ENCODE measurements at places on chromosomes 2 and 18. TPM values are rescaled to one million over a fixed set of nuclear protein-coding genes. Genes with fewer than 3 reads are reported as not detected.

Gene CMPK2
- 4.4 TPM for total RNA-seq

Gene GCKR
- 0.65 TPM for total RNA-seq

Gene ZSWIM2
- total RNA-seq: not detected

Gene VAMP5
- 3.4 TPM for total RNA-seq

Gene CRYGD
- not detected for total RNA-seq

Gene ARHGAP28
- total RNA-seq: 17.6 TPM

Gene CRACDL
- 6.2 TPM for total RNA-seq

Gene AQP12A
- 0.97 TPM for total RNA-seq

Gene CCDC148
- total RNA-seq: 3.1 TPM

Gene CTAGE1
- not detected for total RNA-seq

DNA sequence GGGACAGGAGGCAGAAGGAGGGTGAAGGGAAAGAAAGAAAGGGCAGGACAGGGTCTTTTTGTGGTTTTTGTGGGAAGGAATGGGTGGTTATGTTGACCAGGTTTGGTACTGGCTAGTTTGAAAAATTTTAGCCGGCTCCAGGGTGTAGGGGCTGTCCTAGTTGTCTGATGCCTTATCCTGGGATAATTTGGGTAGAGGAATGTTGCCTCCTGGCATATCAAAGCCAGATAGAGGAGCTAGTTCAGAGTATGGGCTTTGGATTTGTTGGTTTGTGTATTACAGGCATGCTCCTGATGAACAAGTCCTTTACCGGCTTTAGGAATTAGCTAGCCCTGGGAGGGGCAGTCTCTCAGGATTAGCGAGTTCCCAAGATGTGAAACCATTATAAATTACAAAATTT lies 101.1 kb upstream of the LHCGR start:
- no peaks in the 10 kb centered on the region for H3K36me3 ChIP-seq
- H3K4me3 ChIP-seq: peak overlapping the region; percentile 49
- peak overlapping the region; percentile 64 for H3K27ac ChIP-seq
- H3K27me3 ChIP-seq: peaks cover 3% of the 10 kb centered on the region

DNA sequence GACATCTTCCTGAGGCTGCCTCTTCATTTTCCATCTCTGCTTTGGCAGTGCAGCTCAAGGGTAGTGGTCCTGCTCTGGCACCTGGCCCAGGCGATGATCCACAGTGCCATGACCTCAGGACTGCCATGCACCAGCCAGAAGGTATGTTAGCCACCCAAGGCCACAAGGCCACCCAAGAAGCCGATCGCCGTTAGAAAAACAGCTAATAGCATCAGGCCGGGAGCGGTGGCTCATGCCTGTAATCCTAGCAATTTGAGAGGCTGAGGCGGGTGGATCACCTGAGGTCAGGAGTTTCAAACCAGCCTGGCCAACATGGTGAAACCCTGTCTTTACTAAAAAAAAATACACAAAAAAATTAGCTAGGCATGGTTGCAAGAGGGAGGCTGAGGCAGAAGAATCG lies 28.4 kb upstream of the UGGT1 start:
- H3K27ac ChIP-seq: no peak overlapping the region
- peaks cover 3% of the 10 kb centered on the region for H3K27me3 ChIP-seq
- DNase-seq: no peak
- H3K4me3 ChIP-seq: no peak overlapping the region
- H3K4me1 ChIP-seq: peaks cover 11% of the 10 kb centered on the region
- H3K36me3 ChIP-seq: no peaks in the 10 kb centered on the region

- peaks cover 4% of the 10 kb centered on the region for H3K27me3 ChIP-seq
- H3K36me3 ChIP-seq: no peaks in the 10 kb centered on the region
- DNase-seq: peak; percentile 39
- no peak overlapping the region for H3K4me3 ChIP-seq
- H3K4me1 ChIP-seq: no peaks in the 10 kb centered on the region
- no peak overlapping the region for H3K27ac ChIP-seq
These were observed 18.6 kb downstream of the NGEF start for GRCh38 chr2:232994446-232994845.

DNA sequence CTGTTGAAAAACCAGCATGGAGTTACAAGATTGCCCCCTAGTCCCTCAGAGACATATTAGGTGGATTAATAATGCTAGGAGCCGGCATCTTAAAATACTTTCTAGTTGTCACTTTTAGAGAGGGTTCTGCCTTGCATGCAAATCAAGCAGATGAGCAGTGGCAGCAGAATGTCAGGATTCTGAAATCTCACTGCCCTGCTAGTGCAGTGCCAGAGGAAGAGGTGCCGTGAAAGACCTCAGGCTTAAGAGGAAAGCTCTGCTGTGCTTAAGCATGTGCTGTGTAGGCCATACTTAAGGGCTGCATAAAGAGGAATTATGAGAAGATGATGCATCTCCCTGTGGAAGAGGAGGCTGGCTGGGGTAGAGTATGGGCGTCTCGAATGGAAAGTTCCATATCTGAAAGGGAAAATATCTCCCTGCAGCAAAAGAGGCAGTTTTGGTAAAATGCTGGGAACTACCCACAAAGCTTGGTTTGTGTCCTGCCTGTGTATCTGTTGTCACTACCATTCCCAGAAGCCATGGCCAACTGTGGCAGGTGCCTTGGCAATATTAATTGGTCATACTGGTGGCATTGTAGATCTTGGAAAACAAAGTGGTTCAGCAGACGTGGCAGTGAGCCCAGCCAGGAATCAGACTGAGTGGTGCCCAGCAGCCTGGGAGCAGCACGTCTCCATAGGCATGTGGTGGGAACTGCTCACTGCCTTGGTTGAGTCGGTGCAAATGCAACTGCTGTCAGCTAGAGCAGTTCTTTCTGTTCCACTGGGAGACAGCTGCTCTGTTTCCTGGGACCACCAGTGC lies 131.9 kb downstream of the EVA1A start:
- no peak overlapping the region for H3K27ac ChIP-seq
- H3K36me3 ChIP-seq: no peaks in the 10 kb centered on the region
- H3K4me1 ChIP-seq: peaks cover 24% of the 10 kb centered on the region
- H3K27me3 ChIP-seq: no peaks in the 10 kb centered on the region

GRCh38 chr2:778731-779350 lies 101.6 kb upstream of the TMEM18 start:
- H3K36me3 ChIP-seq: no peaks in the 10 kb centered on the region
- DNase-seq: no peak
- H3K27ac ChIP-seq: peak overlapping the region; percentile 44

DNA sequence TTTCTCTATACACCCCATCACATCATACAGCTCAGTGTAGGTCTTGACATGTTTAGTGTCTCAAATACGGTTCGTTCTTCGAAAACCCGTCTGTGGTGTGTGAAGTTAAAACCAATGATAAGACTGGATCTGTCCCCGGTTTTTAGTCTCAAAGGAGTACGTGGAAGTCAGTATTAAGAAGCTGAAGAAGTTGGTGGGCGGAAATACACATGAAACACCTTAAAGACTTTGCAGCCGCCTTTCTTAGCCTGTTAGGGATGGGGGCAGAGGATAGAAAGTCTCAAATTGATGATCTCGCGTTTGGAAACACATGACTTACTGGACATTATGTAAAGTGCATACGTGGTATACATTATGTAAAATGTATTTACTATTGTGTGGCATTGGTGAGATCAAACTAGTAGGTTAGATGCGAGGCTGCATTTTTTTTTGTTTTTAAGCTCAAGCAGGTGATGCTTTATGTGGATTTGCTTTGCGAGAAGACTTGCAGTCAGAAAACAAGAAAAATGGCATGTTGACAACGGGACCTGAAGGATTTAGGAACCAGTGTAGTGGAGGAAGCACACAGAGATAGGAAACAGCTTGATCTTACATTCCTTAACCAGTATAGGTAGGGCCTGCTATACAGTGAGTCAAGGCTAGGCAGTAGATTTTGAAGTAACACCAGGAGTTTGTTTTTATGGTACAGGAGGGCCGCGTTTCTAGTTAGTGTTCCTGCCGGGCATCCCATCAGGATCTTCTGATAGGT lies 1.2 kb downstream of the CNOT11 start:
- H3K36me3 ChIP-seq: peaks cover 19% of the 10 kb centered on the region
- no peak for DNase-seq
- H3K4me3 ChIP-seq: peak overlapping the region; percentile 96
- peak overlapping the region; percentile 92 for H3K27ac ChIP-seq
- no peaks in the 10 kb centered on the region for H3K27me3 ChIP-seq
- peaks cover 38% of the 10 kb centered on the region for H3K4me1 ChIP-seq

DNA sequence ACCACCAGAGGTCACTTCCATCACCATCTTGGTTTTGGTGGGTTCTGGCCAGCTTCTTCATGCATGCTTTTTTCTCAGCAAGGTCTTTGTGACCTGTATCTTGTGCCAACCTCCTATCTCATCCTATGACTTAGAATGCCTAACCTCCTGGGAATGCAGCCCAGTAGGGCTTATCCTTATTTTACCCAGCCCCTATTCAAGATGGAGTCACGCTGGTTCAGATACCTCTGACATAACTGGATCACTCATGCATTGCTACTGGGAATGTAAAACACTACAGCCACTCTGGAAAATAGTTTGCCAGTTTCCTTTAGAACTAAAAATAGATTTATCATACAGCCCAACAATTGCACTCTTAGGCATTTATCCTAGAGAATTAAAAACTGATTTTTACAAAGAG lies 219.2 kb downstream of the IRS1 start:
- DNase-seq: no peak
- H3K4me3 ChIP-seq: no peak overlapping the region
- peaks cover 10% of the 10 kb centered on the region for H3K4me1 ChIP-seq
- H3K27ac ChIP-seq: no peak overlapping the region
- no peaks in the 10 kb centered on the region for H3K27me3 ChIP-seq
- no peaks in the 10 kb centered on the region for H3K36me3 ChIP-seq

- no peak overlapping the region for H3K4me3 ChIP-seq
- no peaks in the 10 kb centered on the region for H3K36me3 ChIP-seq
- no peaks in the 10 kb centered on the region for H3K27me3 ChIP-seq
- H3K4me1 ChIP-seq: peaks cover 22% of the 10 kb centered on the region
- no peak for DNase-seq
- peak overlapping the region; percentile 82 for H3K27ac ChIP-seq
These were observed 35.7 kb downstream of the STEAP3 start for GRCh38 chr2:119259296-119259860.

DNA sequence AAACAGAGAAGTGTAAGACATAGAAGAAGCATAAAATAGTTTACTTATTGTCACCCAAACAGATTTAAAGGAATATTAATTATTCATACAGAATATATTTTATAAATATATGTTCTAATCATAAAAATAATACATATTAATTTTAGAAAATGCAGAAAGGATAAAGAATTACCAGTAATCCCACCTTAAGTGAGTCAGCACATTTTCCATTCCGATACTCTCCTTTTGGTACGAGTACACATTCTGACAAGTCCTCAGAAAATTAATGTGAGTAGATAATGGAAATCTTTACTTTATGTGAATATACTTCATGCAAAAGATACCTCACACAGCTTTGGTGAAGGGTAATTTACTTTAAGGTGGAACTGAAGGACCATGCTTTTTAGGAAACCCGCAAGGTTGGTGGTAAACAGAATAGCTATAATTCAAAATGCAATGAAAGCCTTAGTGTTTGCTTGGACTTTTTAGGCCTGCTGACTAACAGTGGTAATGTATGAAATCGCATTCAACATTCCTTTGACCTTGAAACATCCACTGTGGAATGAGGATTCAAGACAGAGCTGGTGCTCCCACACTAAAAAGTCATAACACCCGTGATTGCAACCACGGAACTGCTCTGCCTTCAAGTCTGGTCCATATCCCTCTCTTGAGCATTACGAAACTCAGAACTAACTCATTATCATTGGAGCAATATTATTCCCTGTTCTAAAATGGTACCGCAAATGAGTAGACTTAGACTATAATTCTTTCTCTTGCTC lies 28.1 kb upstream of the HTR2B start:
- peaks cover 19% of the 10 kb centered on the region for H3K36me3 ChIP-seq
- no peak overlapping the region for H3K27ac ChIP-seq
- H3K27me3 ChIP-seq: no peaks in the 10 kb centered on the region
- DNase-seq: no peak

- no peak for DNase-seq
- H3K27ac ChIP-seq: no peak overlapping the region
- no peaks in the 10 kb centered on the region for H3K27me3 ChIP-seq
- H3K4me3 ChIP-seq: no peak overlapping the region
- H3K36me3 ChIP-seq: peaks cover 8% of the 10 kb centered on the region
- peaks cover 14% of the 10 kb centered on the region for H3K4me1 ChIP-seq
These were observed 72.5 kb downstream of the KLF7 start for GRCh38 chr2:207093234-207093633.

- H3K4me1 ChIP-seq: peaks cover 8% of the 10 kb centered on the region
- H3K27ac ChIP-seq: no peak overlapping the region
- no peak overlapping the region for H3K4me3 ChIP-seq
- no peak for DNase-seq
- H3K27me3 ChIP-seq: no peaks in the 10 kb centered on the region
These were observed 11.2 kb downstream of the TMEM37 start for GRCh38 chr2:119442850-119443249.

- no peak overlapping the region for H3K4me3 ChIP-seq
- no peaks in the 10 kb centered on the region for H3K4me1 ChIP-seq
- H3K27ac ChIP-seq: no peak overlapping the region
- DNase-seq: no peak
- H3K36me3 ChIP-seq: no peaks in the 10 kb centered on the region
These were observed 563.2 kb downstream of the RNF144A start for GRCh38 chr2:7480431-7480830.

GRCh38 chr2:201909348-201909747 lies 103.0 kb downstream of the CDK15 start:
- peak overlapping the region; percentile 29 for H3K27ac ChIP-seq
- no peak overlapping the region for H3K4me3 ChIP-seq
- DNase-seq: no peak
- peaks cover 6% of the 10 kb centered on the region for H3K27me3 ChIP-seq

DNA sequence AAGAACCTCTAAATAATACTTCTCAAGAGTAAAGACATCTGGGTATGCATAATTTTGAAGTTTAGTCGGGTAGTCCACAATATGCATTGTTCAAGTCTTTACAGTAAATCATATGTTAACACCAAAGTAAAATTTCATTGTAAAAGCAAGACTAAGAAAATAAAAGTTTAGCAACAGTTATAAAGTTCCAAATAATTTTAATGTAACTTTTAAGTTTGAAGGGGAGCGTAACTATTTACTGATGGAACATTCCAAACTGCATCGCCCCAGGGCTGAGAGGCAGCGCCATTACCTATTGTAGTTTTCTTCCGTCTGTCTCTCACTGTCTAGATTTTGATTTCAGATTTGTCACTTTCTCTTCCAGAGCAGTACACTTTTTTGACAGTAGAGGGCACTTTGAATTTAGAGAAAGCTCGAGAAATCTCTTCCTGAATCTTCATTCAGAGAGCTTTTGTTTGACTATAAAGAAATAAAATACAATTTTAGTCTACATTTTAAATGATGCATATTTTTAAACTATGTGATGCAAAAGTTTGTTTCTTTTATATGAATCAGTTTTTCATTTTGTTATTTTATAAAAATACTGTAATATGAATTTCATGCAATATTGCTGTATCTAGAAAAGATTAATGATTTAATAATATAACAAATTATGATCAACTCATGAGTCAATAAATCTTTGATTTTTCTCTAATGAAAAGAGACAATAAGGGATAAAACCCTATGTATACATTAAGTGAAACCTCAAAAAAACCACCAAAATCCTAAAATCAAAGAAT lies 389.8 kb downstream of the FIGN start:
- no peak overlapping the region for H3K4me3 ChIP-seq
- H3K27me3 ChIP-seq: no peaks in the 10 kb centered on the region
- no peak overlapping the region for H3K27ac ChIP-seq
- peaks cover 27% of the 10 kb centered on the region for H3K4me1 ChIP-seq
- DNase-seq: no peak
- H3K36me3 ChIP-seq: no peaks in the 10 kb centered on the region

GRCh38 chr2:20106746-20107145 lies 55.3 kb upstream of the LAPTM4A start:
- peak overlapping the region; percentile 80 for H3K27ac ChIP-seq
- no peaks in the 10 kb centered on the region for H3K36me3 ChIP-seq
- no peak for DNase-seq

GRCh38 chr2:159614534-159615366 lies 1.6 kb downstream of the BAZ2B start:
- no peaks in the 10 kb centered on the region for H3K27me3 ChIP-seq
- peaks cover 5% of the 10 kb centered on the region for H3K36me3 ChIP-seq
- peak overlapping the region; percentile 97 for H3K27ac ChIP-seq
- H3K4me1 ChIP-seq: peaks cover 37% of the 10 kb centered on the region
- H3K4me3 ChIP-seq: peak overlapping the region; percentile 91
- DNase-seq: no peak

Data from type B pancreatic cell (in vitro differentiated cells).